ENCODE measurements at places on chromosomes 12 and 14.

- no peak for DNase-seq
Measured at GRCh38 chr14:61927520-61927919, 165.3 kb downstream of the SNAPC1 start.

DNA sequence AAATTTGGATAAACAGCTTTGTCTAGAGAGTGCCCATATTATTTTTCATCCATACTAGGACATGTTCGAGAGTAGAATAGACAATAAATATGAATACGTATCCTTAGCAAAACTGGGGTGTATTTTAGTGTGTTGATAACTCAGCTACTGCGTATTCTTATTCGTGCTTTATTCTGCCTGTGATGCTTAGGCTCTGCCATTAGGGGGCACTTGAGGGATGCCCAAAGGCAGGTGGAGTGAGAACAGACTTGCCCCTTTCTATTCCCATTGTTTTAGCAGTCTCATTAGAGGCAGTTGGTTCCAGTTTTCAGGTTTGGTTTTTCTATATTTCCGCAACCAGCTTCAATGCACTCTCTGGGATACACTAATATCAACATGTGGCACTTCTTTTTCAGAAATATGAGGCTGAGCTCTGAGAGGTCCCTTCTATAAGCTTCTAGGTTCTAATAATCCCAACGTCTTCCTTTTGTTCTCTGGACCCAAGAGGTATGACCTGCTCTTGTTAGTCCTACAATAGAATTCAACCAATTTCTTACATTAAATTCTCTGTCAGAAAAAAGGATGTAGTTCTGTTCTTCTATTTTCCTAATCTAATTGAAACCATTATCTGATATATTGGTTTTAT lies 985.7 kb upstream of the FBXO33 start:
- DNase-seq: peak; percentile 82

GRCh38 chr14:92384461-92385133 lies 61.6 kb downstream of the SLC24A4 start:
- DNase-seq: no peak

- DNase-seq: no peak
Measured at GRCh38 chr12:52741375-52742195, 35.6 kb downstream of the KRT76 start.

- DNase-seq: no peak
Measured at GRCh38 chr14:95095996-95096395, 61.3 kb downstream of the DICER1 start.

Measured in NCI-H2029 treated with DMSO at 0.1 percent for 48 hours (cell line).